ENCODE measurements at places on chromosomes 1 and 21.
A peak's percentile ranks its signal among the peaks of the same experiment; 100 is the strongest.

GRCh38 chr1:65952696-65953095, 160.0 kb downstream of the PDE4B start:
- DNase-seq: peak; percentile 64

DNA sequence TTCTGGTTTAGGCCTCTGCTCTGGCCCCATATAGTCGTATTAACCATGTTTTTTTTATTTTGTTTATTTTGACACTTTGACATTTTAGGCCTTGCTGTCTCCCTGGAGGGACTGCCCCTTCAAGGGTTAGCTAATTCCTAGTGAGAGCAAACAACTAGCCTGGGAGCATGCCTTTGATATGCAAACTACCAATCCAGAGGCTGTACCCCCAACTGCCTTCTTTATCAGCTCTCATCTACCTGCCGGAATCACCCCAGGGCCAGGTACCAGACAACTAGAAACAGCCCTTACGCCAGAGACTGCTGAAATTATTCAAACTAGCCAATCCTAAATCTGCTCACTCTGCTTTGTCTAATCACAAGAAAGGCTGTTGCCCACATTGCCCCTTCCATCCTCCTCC, 13.0 kb upstream of the ST6GALNAC5 start:
- DNase-seq: no peak

GRCh38 chr1:23554127-23554480, 5.2 kb downstream of the ID3 start:
- DNase-seq: no peak

DNA sequence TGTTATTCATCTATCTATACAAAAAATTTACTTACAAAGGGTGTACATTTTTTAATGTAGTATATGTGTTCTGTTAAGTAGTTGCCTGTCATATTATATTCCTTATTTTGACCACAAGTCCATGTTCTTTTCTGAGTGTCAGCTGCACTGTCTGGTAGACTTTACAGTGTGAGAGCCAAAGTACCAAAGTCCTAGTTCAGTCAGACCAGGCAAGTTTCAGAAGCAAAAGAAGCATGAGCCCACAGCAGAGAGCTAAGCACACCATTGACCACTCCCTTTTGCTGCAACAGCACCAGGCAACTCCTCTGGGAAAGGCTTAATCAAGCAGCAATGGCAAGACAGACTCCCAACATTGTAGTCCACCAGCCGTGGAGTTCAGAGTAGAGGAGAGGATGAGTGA, 631.9 kb upstream of the PKN2 start:
- DNase-seq: no peak

- no peak for DNase-seq
Measured at GRCh38 chr1:215779729-215780128, 212.6 kb downstream of the KCTD3 start.

DNA sequence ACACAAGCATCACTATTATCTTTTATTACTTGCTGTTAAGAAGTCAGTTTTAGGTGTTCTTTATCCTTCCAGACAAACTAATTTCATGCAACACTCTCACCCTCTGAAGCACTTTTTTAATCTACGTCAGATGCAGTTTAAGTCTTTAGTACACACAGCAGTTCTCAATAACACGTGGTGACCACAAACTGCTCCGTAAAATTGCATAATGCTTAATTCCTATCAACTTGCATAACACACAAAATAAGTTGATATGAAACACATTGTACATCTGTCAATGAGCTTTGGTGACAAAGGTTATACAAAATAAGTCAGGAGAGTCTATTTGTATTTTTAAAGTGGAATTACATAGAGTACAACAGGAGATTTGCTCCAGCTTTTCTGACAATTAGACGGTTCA, 140.9 kb upstream of the ETS2 start:
- no peak for DNase-seq

DNA sequence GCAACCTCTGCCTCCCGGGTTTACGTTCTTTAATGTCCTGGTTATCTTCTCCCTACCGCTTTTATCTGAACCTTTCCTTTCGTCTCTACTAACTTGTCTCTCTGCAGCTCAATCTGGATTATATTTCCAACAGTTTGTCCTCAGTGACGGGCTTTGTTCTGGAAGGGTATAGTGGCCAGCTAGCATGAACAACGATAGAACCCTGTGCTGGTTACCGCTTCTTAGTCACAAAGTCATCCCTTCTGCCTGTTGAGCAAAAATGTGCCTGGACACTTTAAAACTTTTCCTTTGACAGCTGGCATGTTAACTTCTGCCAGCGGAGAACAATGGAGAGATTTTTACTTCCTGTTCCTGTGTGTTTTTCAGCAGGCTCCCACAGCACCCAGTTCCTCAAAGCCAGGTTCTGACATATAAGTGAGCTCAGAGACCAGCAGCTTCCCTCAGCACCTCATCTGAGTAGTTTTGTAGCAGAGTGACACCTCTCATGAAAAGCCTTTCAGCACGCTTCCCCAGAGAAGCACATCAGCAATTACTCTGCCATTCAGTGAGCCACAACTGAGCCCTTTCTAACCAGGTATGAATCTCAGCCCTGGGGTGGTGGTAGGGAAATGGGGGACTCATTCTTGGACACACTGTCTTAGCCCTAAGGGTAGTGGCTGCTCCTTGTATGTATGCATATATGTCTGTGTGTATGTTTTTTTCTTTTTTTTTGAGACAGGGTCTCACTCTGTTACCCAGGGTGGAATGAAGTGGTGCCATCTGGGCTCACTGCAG, 23.6 kb upstream of the CCDC17 start:
- DNase-seq: no peak

GRCh38 chr1:172122381-172122780, 281.1 kb downstream of the DNM3 start:
- no peak for DNase-seq

DNA sequence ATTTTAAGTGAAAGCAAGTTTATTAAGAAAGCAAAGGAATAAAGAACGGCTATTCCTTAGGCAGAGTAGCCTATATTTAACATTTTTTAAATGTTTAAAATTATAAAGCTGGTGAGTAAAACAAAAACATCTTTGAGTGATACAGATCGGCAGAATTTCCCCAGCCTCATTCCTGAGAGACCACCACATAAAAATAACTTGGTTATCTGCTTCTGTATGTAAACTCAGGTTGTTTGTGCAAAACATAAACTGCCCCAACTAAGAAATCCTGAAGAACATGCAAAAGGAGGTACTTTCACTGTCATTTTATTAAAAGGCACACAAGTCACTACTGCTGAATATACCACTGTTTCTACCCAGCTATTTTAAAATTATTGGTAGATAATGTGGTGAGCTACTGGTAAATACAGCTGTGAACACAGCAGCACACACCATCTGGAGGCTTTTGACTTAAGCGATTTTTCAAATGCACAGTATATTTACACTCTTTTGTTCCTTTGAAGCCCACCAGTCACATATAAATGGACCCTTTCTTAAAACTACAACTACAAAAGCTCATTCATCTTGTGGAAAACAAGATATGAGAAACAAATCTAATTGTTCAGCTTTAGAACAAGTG, 119.3 kb downstream of the RERE start:
- no peak for DNase-seq

DNA sequence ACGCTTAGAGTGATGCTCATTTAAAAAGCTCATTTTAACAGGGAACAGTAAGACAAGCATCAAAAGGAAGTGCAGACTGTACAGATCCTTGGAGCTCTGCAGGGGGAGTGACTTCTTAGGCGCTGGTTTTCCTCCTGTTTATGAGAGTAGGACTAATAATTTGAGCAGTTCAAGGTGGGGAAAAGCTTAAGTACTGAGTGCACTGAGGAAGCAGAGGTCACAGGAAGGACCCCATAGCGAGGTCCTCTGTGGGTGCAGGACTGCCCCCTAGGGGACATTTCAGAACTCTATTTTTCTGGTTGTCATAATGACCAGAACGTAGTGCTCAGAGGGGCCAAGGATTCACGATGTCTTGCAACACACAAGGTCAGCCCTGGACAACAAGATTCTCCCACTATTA, 112.1 kb downstream of the HLCS start:
- DNase-seq: peak; percentile 61

GRCh38 chr21:45472445-45473365, 67.7 kb downstream of the COL18A1 start:
- no peak for DNase-seq

- DNase-seq: peak; percentile 35
Measured at GRCh38 chr1:86419277-86419903, 4.6 kb upstream of the CLCA2 start.

DNA sequence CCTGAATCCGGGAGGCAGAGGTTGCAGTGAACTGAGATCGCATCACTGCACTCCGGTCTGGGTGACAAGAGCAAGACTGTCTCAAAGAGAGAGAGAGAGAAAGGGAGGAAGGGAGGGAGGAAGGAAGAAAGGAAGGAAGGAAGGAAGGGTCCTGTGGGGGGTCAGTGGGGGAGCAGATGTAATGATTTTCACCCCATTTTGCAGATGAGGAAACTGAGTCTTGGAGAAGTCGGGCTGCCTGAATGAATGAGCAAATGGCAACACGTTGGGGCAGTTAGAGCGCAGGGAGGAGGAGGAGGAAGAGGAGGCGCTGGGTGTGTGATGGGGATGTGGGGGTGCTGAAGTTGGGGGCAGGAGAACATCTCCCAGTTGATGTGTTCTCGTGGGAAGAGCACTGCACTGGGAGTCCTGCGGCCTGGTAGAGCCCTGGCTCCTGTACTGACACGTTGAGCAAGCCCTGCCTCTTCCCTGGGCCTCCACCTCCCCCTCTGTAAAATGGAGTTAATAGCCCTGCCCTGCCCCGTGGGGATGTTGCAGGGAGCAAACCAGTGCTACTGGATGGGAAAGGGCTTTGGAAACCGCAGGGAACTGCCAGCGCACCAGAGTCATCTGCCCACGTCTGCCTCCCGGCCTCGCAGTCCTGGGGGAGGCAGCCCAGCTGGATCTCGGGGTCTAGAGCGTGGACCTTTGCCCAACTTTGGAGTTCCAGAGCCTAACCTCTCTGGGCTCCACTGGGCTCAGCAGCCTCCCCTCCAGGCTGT, 103.2 kb upstream of the CASZ1 start:
- no peak for DNase-seq

- DNase-seq: no peak
Measured at GRCh38 chr1:53368314-53369033, 40.6 kb upstream of the LRP8 start.

DNA sequence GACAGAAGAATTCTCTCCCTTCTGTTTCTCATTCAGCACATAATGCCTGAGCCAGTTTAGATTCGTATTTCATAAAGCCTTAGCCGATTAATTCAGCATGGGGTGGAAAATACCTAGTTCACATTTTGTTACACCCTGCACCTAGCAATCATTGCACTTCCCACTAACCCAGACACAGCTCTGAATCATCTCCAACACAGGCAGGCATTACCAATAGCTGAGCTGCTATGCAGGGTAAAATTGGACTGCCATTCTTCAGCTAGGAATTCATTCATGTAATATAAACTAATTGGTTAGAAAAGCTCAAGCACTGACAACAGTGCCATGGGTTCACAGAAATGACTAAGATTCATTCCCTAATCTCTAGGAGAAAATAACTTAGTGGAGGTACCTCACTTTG, 26.9 kb upstream of the NKAIN1 start:
- no peak for DNase-seq

GRCh38 chr1:58905126-58905490, 121.3 kb upstream of the JUN start:
- DNase-seq: no peak

DNA sequence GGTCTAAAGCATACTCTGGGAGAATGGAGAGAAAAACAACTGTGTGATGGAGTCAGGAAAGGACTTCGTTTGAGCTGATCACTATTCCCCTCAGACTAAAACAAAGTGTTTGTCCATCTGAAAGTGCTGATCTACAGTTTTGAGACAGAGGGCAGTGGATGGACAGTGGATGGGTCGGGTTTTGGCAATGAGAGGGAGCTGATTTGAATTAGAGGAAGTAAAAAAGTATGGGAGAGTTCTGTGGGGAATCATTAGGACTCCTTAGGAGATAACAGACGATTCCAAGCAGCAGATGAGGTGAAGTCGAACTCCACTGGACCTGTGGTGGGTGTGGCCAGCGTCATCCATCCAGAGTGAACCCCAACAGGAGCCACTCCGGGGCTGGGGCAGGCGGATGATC, 62.3 kb downstream of the PTGS2 start:
- DNase-seq: peak; percentile 6

DNA sequence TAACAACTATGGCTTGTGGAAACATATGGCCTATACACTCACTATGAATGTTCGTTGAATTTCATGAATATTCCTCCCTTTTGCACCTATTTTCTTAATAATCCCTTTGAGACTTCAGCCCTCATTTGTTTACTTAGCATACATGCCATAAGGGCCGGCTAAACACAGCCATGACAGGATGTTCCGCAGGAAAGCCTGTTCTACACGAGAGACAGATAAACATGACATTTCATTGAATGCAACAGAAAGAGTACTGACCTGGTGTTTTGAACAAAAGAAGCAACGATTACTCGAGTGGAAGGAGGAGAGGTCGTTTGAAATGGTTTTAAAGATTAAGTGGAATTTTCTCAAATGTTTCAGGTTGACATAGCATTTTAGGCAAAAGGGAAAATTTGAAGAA, 459.5 kb upstream of the CXADR start:
- no peak for DNase-seq

- DNase-seq: no peak
Measured at GRCh38 chr1:197763307-197763706, 12.0 kb downstream of the DENND1B start.

DNA sequence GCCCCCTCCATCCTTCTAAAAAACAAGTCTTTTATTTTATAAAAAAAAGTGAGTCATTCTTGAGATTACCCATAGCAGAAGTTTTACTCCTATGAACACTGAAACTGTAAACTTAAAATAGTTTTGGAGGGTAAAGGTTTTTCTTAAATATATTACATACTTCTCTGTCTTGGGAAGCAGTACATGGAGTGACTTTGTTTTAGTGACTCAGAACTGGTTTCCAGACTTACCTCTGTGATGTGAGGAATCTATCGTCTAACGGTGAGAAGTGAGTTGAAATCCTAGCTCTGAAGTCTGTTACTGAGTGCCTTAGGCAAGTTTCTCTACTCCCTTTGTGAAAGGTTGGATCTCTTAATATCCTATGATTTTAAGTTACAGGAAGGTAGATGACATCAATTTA, 176.3 kb upstream of the POU3F1 start:
- DNase-seq: no peak

- DNase-seq: no peak
Measured at GRCh38 chr1:30406996-30407864, 316.2 kb downstream of the MATN1 start.

DNA sequence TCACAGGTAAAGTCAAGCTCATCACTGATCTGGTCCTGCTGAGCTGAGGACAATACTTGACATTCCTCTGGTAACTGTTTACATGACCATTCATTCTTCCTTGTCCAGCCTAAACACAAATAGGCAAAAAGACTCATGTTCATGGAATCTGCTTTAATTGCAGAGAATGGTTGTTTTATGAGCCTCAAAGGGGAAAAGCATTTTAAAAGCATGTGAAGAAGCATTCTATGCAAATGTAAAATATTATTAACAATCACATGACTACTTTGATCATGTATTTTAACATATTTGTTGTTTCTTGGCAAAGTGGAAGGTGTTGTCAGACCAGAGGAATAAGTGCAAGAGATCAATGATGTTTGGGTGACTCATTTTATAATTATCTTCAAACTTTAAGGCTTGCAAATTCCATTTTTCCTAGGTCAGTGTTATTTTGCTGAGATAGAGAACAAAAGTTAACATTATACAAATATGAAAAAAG, 133.7 kb downstream of the RUNX1 start:
- peak; percentile 83 for DNase-seq

GRCh38 chr1:110538921-110539320, 19.9 kb upstream of the KCNA10 start:
- DNase-seq: no peak

Data from EL (cell line).